ENCODE measurements at places on chromosomes 12 and 14.

DNA sequence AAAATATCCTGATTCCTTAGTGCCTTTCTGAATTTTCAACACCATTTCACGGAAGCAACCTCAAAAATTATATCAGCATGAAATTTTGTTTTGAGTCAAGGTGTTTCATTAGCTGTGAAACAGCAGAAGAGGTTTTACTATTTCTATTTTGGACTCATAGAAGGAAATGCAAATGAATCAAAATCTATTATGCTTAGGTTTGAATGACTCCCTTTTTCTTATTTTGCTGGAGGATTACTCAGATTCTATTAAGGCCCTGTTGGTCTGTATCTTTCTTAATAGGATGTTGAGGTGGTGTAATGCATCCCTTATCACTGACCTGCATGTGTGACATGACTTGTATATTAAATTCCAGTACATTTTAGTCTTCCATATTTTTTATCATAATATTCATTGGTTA, 165.8 kb downstream of the TMTC2 start:
- DNase-seq = no peak

DNA sequence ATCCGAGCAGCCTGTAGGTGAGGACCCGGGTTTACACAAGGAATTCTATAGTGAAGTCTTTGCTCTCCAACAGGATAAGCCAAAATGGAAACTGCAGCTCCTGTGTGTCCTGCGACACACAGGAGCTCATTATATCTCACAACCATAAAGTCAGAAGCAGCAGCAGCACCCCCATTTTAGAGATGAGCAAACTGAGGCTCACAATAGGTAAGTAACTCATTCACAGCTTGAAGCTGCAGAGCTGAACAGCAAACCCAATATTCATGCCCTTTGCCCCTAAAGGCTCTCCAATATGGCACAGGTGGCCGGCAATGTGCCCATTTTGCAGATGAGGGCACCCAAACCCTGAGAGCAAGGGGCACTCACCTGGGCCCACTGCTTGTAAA, 4.6 kb downstream of the NCOR2 start:
- no peak for DNase-seq

- no peak for DNase-seq
Observed at GRCh38 chr12:39892146-39892545, 213.7 kb downstream of the SLC2A13 start.

GRCh38 chr12:103169-103981, 36.8 kb downstream of the IQSEC3 start:
- no peak for DNase-seq

DNA sequence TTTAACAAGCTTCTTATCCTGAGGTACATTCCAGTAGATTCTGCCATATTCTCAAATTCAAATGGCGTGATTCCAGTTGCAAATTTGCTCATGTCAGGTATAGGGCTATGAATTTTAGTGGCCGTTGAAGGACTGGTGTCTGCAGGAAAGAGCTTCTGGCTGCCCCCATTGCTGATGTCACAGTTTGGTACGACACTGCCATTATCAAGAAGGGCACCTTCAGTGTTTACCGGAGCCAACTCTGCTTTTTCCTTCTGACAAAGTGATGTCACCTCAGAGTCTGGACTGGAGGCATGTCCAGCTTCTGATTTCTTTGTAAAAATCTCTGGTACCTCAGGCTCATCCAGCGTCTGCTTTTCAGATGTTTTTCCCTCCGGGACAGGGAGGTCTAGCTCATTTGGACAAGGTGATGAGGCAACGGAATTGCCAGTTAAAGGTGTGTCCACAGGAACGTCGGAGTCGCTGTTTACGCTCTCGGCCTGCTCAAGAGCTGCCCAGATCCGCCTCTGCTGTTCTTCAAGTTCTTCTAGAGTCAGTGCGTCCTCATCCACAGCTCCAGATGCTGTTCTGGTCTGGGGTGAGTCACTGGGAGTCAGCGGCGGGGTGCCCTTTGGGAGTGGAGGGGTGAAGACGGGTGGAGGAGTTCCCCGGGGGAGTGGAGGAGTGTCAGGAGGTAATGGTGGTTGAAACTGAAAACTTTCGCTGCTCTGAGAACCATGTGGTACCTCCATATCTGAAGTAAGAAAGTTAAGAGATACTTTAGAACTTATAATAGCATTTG, 27.0 kb downstream of the ZCCHC8 start:
- no peak for DNase-seq

- no peak for DNase-seq
Observed at GRCh38 chr12:105013892-105014291, 27.8 kb downstream of the NOPCHAP1 start.

DNA sequence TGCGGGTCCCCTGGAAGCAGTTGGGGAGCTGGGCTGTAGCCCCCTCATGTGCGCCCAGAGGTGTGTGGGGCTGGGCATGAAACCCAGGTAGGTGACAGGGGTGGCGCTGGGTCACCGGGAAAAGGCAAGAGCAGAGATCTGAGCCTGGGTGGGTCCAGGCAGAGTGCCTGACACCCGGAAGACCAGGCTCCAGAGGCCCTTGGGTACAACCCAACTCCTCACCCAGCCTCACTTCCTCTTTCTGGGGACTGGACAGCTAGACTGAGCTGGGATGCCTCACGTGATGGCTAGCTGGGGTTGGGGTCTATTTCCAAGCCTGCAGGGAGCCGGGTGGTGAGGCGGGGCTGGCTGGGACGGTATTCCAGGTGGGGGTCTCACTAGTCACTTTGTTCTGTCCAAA, 16.3 kb upstream of the CYP46A1 start:
- DNase-seq = no peak

DNA sequence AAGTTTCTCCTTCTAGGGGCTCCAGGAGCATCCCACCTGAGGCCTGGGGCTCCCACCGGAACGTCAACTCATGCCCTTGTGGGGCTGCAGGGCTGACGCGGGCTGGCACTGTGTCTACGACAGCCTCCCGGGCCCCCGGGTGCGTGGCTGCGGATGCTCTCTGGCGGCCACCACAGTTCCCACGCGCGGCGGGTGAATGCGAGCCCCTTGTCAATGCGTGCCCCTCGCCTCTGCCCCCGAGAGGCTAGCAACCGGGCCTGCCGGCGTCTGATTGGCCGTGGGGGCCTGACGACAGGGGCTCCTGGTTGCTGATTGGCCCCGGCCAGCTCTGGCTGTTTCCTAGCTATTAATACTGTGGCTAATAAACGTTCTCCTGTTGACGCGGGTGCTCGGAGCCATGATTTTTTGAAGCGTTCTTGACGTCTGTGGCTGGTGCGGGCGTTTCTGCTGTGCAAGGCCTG, 1.8 kb upstream of the MEG3 start:
- DNase-seq = peak; percentile 38

DNA sequence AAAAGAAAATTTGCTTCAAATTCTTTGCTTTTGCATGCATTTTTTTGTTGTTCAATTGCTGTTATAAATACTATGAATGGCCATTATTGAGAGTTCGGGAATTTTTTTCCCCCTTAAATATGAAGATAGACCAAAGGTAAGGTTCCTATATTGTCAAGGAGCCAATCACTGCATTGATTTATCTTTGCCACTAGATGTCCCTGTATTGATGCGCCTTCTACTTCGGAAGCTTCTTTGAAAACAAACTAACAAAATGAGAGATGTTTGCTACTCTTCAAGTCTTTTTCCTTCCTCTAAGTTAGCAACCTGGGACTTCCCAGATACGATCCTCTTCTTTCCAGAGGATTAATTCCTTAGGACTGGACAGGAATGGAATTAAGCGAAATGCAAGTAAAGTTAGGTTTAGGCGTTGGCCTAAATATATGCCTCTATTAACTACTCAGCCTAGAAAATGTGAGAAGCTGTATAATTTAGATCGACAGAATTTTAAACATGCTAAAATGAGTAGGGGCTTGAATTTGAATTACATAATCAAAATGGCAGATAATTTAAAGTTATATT, 318.1 kb downstream of the AEBP2 start:
- peak; percentile 74 for DNase-seq

Measured in fibroblast of the aortic adventitia (primary cell).